ENCODE measurements at places on chromosomes 12 and 14. TPM values are rescaled to one million over a fixed set of nuclear protein-coding genes. Genes with fewer than 3 reads are reported as not detected.
A peak's percentile ranks its signal among the peaks of the same experiment; 100 is the strongest.

The DIO3 gene
- total RNA-seq: 0.19 TPM

The WSB2 gene
- total RNA-seq: 58.2 TPM

DNA sequence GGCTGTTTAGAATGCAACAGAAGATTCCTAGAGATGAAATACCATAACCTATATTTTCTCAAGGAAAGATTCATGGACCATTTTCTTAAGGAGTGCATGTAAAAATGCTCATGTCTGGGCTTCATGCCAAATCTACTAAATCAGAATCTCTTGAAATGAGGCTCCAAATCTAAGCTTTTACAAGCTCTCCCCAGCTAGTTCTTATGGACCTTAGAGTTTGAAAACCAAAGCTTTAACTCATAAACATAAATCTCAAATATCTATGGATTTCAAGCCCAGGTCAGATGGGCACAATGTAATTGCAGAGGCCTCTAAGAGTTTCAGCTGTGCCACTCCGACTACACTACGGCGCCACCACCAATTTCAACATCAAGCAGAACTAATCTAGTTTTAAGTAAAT, 117.3 kb upstream of the CAND1 start:
- no peak overlapping the region for H3K4me3 ChIP-seq
- DNase-seq: no peak
- H3K27ac ChIP-seq: no peak overlapping the region
- H3K4me1 ChIP-seq: no peaks in the 10 kb centered on the region
- no peaks in the 10 kb centered on the region for H3K36me3 ChIP-seq

The RPGRIP1 gene
- 0.65 TPM for total RNA-seq

GRCh38 chr12:10730559-10730958, 7.4 kb upstream of the YBX3 start:
- H3K4me1 ChIP-seq: no peaks in the 10 kb centered on the region
- no peak for DNase-seq
- H3K27ac ChIP-seq: no peak overlapping the region
- no peak overlapping the region for H3K4me3 ChIP-seq
- no peaks in the 10 kb centered on the region for H3K27me3 ChIP-seq

DNA sequence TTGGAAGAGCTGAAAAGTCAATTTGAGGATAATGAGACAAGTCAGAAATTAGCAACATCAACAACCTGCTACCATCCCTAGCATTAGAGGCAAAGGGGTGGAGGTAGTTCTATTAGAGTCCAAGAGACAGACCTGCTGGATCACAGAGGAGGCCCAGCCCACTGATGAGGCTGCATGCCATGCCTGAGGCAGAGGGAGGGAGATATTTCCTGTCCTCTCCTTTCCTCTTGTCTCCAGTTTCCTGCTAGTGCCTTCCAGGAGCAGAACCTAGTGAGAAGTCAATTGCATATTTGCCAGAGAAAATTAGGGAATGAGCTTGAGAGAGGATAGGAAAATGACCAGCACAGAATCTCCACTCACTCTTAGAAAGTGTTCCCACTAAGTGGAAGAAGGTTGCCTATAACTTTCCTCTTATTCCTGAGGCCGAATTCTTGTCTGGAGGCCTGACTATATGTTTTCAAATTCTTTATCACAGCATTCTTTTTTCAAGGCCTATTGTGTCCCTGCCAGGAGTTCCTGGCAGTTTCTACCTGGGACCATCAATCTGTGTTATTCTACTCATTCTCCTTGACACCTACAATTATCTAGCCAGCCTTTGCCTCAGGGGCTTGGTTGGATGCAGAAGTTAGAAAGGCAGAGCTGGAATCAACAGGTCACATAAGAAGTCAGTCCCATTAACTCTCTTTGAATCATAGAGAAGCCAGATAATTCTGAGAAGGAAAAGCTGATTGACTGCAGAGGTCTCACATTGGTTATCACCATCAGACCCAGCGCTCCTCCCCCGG, 121.9 kb downstream of the EMP1 start:
- no peaks in the 10 kb centered on the region for H3K36me3 ChIP-seq
- H3K4me3 ChIP-seq: no peak overlapping the region
- H3K27ac ChIP-seq: no peak overlapping the region

DNA sequence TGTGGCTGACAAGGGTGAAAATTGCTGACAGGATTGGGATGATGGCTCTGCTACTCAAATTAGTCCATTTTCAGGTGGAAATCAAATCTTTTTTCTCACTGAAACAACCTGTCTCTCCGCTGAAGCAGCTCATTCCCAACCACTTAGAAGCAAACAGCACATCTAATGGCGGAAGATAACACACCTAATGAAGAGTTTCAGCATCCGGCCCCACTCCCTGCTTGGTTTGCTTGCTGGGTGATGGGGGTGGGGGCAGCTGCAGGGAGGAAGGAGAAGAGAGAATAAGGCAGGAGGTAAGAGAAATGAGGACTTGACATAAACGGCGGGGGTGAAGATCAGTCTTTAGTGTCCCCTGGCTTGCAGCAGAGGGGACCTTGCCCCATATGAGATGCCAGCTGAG, 4.0 kb downstream of the SYNDIG1L start:
- H3K4me3 ChIP-seq: no peak overlapping the region
- H3K27ac ChIP-seq: no peak overlapping the region
- DNase-seq: no peak
- no peaks in the 10 kb centered on the region for H3K27me3 ChIP-seq

GRCh38 chr14:75401361-75401760, 26.5 kb upstream of the JDP2 start:
- DNase-seq: no peak
- H3K27ac ChIP-seq: no peak overlapping the region
- H3K36me3 ChIP-seq: no peaks in the 10 kb centered on the region
- no peak overlapping the region for H3K4me3 ChIP-seq
- no peaks in the 10 kb centered on the region for H3K27me3 ChIP-seq
- H3K4me1 ChIP-seq: no peaks in the 10 kb centered on the region

The SLC17A8 gene
- 0.11 TPM for total RNA-seq

DNA sequence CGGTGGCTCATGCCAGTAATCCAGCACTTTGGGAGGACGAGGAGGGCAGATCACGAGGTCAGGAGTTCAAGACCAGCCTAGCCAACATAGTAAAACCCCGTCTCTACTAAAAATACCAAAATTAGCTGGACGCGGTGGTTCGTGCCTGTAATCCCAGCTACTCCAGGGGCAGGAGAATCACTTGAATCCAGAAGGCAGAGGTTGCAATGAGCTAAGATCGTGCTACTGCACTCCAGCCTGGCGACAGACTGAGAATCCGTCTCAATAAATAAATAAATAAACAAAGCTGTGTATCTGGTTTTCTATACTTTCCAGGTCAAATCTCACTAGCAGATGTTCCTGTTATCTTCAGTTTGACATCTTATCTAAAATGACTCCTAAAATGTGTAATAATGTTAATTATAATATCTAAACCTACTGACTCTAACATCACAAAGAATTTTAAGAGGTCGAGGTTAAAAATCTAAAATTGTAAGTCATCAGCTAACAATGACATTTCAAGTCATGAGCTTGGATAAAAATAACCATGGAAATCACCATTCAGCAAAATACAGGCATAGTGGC, 2.4 kb upstream of the SRP54 start:
- DNase-seq: no peak
- H3K4me1 ChIP-seq: no peaks in the 10 kb centered on the region
- H3K4me3 ChIP-seq: peak overlapping the region; percentile 76
- H3K27ac ChIP-seq: no peak overlapping the region

- DNase-seq: no peak
- no peaks in the 10 kb centered on the region for H3K36me3 ChIP-seq
- no peaks in the 10 kb centered on the region for H3K27me3 ChIP-seq
- no peak within 1 kb of the TSS for H3K4me3 ChIP-seq
Measured at GRCh38 chr12:91111366-91112325, at the start of gene LUM. LUM (minus strand) TSS chr12:91111494; CDS start chr12:91108979, 2,515 bp downstream.

The NYNRIN gene
- total RNA-seq: 18.3 TPM

The CLMN gene
- total RNA-seq: 8.2 TPM

The CFAP54 gene
- 0.17 TPM for total RNA-seq

DNA sequence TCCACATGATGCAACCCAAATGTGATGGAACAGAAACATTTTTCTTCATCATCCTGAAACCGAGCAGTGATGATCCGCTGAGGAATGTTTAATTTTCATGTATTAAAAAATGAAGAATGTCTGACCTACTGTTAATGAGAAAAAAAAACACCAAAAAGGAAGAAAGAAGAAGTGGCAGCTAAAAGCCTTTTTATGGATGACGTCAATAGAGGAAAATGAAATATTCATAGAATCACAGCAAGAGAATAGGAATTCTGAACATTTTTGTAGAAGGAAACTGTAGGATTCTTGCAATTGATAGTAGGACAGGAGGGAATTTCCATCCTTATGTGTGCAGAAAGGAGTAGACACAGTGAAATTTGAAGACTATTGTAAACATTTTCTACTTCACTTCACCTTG, 112.9 kb downstream of the PRKCH start:
- H3K36me3 ChIP-seq: no peaks in the 10 kb centered on the region
- DNase-seq: no peak
- H3K4me1 ChIP-seq: peaks cover 4% of the 10 kb centered on the region
- no peaks in the 10 kb centered on the region for H3K27me3 ChIP-seq

DNA sequence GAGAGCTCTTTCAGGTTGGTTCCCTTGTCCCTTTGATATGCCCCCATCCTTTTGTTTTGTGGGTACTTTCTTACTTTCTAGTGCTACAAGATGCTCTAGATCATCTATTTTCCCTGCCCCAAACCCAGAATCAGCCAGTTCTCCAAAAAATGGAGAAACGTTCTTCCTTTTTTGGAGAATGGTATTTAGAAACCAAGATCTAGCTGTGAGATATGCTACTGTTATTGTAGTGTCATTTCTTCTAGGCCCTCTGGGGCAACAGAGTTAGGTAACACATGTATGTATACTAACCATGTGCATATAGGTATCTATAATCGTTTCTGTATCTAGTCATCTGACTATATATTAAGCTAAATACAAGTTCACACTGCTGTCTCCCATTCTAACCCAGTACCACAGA, 6.9 kb upstream of the IGFBP6 start:
- no peaks in the 10 kb centered on the region for H3K36me3 ChIP-seq
- H3K27me3 ChIP-seq: no peaks in the 10 kb centered on the region
- H3K4me3 ChIP-seq: no peak overlapping the region

DNA sequence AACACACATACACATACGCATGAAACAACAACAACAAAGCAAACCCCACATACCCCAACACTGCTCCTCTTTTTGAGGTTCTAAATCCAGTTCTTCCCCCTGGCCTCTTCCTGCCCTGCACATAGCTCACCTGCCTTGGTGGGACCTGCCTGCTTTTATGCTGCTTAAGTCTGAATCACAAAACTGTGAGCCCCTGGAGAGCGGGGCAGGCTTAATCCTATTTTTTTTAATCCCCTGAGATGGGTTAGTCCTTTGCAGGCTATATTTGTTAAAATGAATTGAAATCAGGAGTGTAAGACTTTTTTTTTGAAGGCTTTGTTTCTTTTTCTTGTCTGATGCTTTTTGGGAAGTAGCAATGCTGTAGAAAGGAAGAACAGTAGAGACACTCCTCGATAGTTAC, 84.6 kb upstream of the MAX start:
- no peak overlapping the region for H3K4me3 ChIP-seq

The GPR162 gene
- 8.8 TPM for total RNA-seq

- DNase-seq: peak; percentile 60
- no peaks in the 10 kb centered on the region for H3K36me3 ChIP-seq
- H3K4me1 ChIP-seq: no peaks in the 10 kb centered on the region
- H3K27ac ChIP-seq: no peak overlapping the region
Measured at GRCh38 chr12:127363392-127363791, 903.6 kb upstream of the TMEM132C start.

- H3K27ac ChIP-seq: no peak overlapping the region
- H3K4me3 ChIP-seq: peak overlapping the region; percentile 61
- no peak for DNase-seq
- H3K4me1 ChIP-seq: peaks cover 6% of the 10 kb centered on the region
- no peaks in the 10 kb centered on the region for H3K36me3 ChIP-seq
Measured at GRCh38 chr14:64465831-64466554, 694 bp downstream of the AKAP5 start.

- H3K27ac ChIP-seq: no peak overlapping the region
- no peaks in the 10 kb centered on the region for H3K27me3 ChIP-seq
- H3K4me3 ChIP-seq: no peak overlapping the region
Measured at GRCh38 chr14:38527502-38527878, 271.6 kb upstream of the CLEC14A start.

GRCh38 chr12:122873540-122873939, 22.4 kb downstream of the VPS37B start:
- H3K36me3 ChIP-seq: no peaks in the 10 kb centered on the region
- H3K4me3 ChIP-seq: no peak overlapping the region
- DNase-seq: no peak
- H3K27ac ChIP-seq: no peak overlapping the region
- H3K4me1 ChIP-seq: peaks cover 6% of the 10 kb centered on the region
- H3K27me3 ChIP-seq: peaks cover 50% of the 10 kb centered on the region

GRCh38 chr12:4934407-4935035, 24.8 kb downstream of the KCNA1 start:
- H3K4me3 ChIP-seq: no peak overlapping the region
- DNase-seq: no peak
- H3K36me3 ChIP-seq: no peaks in the 10 kb centered on the region
- H3K27ac ChIP-seq: no peak overlapping the region
- H3K4me1 ChIP-seq: no peaks in the 10 kb centered on the region

- no peaks in the 10 kb centered on the region for H3K27me3 ChIP-seq
- H3K4me1 ChIP-seq: no peaks in the 10 kb centered on the region
- no peak overlapping the region for H3K27ac ChIP-seq
- no peaks in the 10 kb centered on the region for H3K36me3 ChIP-seq
Measured at GRCh38 chr12:22248121-22248520, 86.4 kb downstream of the ST8SIA1 start.

- H3K27me3 ChIP-seq: no peaks in the 10 kb centered on the region
- no peak overlapping the region for H3K27ac ChIP-seq
- no peak overlapping the region for H3K4me3 ChIP-seq
- no peaks in the 10 kb centered on the region for H3K4me1 ChIP-seq
Measured at GRCh38 chr12:41225179-41225578, 37.1 kb downstream of the PDZRN4 start.

The KRT72 gene
- not detected for total RNA-seq

The STAT6 gene
- 32.9 TPM for total RNA-seq

The RNU4-1 gene
- 1,786 TPM for total RNA-seq

The METAP2 gene
- 121 TPM for total RNA-seq

- H3K36me3 ChIP-seq: no peaks in the 10 kb centered on the region
- H3K27me3 ChIP-seq: no peaks in the 10 kb centered on the region
- no peak overlapping the region for H3K4me3 ChIP-seq
- no peak for DNase-seq
- H3K27ac ChIP-seq: no peak overlapping the region
Measured at GRCh38 chr14:32102152-32102787, 25.2 kb downstream of the ARHGAP5 start.
